CD4-positive, alpha-beta T cell treated with Interleukin-15 for 4 hours (primary cell): ENCODE measurements at places on chromosomes 13 and 19.

DNA sequence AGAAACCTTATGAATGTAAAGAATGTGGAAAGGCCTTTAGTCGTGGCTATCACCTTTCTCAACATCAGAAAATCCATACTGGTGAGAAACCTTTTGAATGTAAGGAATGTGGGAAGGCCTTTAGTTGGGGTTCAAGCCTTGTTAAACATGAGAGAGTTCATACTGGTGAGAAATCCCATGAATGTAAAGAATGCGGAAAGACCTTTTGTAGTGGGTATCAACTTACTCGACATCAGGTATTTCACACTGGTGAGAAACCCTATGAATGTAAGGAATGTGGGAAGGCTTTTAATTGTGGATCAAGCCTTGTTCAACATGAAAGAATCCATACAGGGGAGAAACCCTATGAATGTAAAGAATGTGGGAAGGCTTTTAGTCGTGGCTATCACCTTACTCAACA, 20.8 kb downstream of the ZNF283 start:
- no peak for DNase-seq

DNA sequence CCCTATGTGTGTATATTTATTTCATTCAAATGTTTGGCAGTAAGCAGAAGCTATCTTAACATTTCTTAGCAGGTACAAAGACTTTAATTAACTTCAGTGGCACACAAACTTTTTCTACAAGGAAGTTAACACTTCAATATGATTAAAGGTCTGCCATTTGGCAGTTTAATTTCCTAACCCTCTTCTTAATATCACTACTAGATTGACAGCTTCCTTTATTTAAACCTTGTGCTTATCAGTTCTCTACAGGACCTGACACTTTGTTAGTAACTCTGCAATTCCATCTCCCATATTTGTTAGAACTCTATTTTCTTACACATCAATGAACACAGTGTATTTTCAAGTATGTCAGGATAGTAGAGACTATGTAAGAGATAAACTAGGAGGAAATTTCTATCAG, 152.4 kb upstream of the ATXN8OS start:
- DNase-seq = no peak

GRCh38 chr13:33146843-33147611, 130.8 kb downstream of the KL start:
- no peak for DNase-seq

DNA sequence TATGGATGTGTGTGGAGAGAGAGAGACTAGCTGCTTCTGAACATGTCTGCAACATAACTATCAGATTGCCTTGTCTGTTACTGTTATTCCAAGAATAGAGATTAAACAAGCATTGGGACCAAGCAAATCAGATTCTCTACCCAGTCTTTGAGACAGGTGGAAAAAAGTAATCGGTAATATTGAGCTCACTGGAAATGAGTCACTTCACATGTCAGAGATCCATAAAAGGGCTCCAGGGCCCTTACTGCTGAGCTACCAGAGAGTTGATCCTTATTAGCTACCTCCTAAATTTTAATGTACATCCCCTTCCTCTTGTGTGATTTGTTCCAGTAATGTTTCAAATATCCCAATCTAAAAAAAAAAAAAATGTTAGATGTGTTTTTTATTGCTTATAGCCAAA, 2118.0 kb downstream of the PCDH9 start:
- no peak for DNase-seq

DNA sequence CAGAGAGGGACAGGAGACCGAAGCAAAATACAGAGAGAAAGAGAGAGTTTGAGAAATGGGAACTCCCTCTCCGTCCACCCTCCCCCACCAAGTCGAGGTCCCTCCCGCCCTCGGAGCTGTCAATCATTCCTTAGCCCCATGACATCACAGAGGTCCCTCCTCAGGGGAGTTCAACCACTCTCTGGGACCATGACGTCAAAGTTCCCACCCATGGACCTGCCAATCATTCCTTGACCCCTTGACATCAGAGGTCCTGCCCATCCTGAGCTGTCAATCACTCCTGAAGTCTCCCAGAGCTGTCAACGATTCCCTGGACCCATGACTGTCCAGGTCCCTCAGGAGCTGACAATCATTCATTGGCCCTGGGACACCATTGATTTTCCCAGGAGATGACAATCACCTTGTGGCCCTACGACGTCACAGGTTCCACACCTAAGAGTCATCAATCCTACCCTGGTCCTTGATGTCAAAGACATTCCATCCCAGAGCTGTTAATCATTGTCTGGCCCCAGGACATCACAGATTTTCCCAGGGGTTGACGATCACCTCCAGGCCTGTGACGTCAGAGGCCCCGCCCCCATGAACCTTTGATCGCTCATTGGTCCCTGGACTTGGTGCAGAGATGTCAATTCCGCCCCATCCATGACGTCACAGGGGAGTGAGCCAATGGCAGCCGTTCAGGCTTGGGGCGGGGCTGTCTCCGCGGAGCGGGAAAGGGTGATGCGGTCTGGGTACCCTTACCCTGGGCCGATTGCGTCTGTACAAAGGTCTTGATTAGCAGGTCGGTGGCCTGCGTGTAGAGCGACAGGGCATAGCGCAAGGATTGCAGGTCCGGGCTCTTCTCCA, 61.7 kb downstream of the COLGALT1 start:
- no peak for DNase-seq

GRCh38 chr19:18495204-18495911, 26.5 kb downstream of the ELL start:
- DNase-seq = no peak

GRCh38 chr13:109981000-109981399, 194.6 kb upstream of the IRS2 start:
- no peak for DNase-seq

DNA sequence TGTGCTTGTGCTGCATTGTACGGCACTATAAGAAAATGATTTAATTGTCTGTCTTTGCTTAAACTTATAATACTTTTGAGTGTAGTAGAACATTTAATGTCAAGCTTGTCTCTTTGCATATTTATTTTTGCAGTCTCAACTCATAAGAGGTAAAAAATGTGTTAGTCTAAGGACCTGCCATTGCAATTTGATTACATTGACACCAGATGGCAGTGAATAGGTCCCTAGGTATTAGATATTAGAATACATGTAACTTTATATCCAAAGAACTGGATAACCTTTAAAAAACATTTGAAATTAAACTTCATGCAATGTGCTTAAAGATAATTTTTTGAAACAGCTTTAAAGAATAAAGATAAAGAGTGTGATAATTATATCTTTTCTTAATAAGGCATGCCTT, 1421.3 kb downstream of the OLFM4 start:
- DNase-seq = no peak

GRCh38 chr13:31827707-31828106, 88.4 kb downstream of the RXFP2 start:
- DNase-seq = no peak

- peak; percentile 72 for DNase-seq
These were observed 785 bp upstream of the USF2 start for GRCh38 chr19:35267818-35268535.

DNA sequence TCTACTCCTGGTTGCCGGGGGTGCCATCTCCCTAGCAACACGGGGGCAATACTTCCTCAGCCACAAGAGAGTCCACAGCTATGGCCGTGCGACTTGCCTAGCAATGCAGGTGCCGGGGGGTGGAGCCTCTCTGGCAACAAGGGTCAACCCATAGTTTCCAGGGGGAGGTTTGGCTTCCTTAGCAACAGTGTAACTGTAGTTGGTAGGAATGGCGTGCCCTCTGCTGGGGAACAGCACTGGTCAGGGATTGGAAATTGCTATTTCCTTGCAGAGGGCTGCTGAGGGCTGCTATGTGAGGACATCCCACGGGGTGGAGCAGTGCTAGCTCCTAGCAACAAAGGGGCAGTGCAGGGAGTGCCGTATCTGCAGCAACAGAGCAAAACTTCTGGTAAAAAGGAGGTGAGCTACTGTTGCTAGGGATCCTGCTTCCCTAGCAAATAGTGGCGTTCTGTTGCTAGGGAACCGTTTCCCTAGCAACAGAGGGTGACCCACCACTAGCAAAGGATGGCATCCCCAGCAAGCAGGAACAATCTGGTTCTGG, 7.0 kb upstream of the TMC4 start:
- DNase-seq = no peak

- DNase-seq = no peak
These were observed 169.3 kb downstream of the DCT start for GRCh38 chr13:94309997-94310855.

DNA sequence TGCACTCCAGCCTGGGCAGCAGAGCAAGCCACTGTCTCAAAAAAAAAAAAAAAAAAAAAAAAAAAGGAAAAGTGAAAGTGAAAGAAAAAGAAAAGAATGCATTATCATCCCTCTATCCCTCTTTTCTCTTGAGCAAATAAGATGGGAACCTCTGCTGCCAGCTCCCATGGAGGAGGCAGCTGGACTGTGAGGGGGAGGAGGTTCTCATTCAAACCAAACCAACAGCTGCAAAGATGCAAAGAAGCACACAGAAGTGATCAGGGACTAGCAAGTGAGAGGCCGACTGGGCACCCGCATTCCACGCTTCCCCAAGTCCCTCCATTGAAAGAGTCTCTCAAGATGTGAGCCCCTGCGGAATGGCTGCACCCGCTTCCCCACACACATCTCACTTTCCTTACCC, 63.5 kb downstream of the TSHZ3 start:
- DNase-seq = no peak

GRCh38 chr13:45951166-45951565, 99.6 kb upstream of the SIAH3 start:
- no peak for DNase-seq

GRCh38 chr19:18421371-18421959, 2.3 kb downstream of the SSBP4 start:
- DNase-seq = no peak

GRCh38 chr13:73932091-73932490, 202.1 kb downstream of the KLF12 start:
- DNase-seq = no peak

GRCh38 chr13:85095418-85096272, 703.6 kb downstream of the SLITRK6 start:
- no peak for DNase-seq

DNA sequence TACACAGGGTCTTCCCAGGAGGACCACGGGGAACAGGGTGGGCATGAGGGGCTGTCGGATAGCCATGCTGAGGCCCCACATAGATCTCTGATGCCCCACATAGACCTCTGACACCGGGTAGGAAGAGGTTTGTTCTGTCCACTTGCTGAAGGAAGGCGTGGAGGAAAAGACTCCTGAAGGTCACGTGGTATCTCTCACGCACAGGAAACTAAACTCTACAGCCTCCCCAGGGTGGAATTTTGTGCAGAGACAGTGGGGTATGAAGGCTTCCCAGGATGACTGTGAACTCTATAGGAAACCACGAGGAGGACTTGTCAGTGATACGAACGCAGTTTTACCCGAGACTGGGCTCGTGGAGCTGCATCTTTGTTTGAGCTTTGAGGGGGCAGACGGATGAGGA, 2.8 kb downstream of the EVI5L start:
- DNase-seq = no peak

GRCh38 chr19:17490411-17490810, 20.1 kb downstream of the SLC27A1 start:
- peak; percentile 30 for DNase-seq

DNA sequence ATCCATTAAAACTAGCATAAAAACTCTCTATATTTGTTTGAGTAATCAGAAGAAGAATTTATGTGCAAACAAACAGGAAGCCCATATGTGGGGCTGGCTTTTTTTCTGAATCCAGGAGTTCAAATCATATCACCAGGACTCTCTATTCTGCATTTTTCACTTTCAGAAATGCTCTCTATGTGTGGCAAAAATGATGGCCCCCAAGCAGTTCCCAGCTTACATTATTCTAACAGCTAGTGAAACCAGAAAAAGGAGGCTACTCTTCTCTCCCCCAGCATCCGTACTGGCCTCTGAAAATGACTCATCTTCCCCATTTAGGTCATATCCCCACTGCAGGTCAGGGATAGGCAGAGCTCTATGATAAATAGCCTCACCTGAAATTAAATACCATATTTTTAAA, 20.4 kb downstream of the RBM26 start:
- peak; percentile 36 for DNase-seq

DNA sequence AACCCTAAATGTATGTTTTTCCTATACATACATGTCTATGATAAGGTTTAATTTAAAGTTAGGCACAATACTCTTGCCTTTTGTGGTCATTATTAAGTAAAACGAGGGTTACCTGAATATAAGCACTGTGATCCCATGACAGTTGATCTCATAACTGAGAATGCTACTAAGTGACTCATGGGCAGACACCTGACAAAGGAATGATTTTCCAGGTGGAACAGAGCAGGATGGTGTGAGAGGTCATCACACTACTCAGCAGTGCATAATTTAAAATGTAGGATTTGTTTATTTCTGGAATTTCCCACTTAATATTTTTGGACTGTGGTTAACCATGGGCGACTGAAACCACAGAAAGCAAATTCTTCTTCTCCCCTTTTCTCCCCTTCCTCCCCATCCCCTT, 178.9 kb downstream of the UGGT2 start:
- no peak for DNase-seq

- no peak for DNase-seq
These were observed 125.1 kb upstream of the SPATA13 start for GRCh38 chr13:24035411-24035810.

GRCh38 chr13:43333176-43333575, 309.8 kb downstream of the DNAJC15 start:
- no peak for DNase-seq

GRCh38 chr13:33004511-33004910, 11.7 kb upstream of the KL start:
- no peak for DNase-seq

- no peak for DNase-seq
These were observed 1.3 kb upstream of the ARHGAP45 start for GRCh38 chr19:1065606-1066109.

GRCh38 chr19:4586691-4587090, 27.2 kb upstream of the SEMA6B start:
- no peak for DNase-seq

GRCh38 chr19:43667126-43667875, 2.7 kb downstream of the PLAUR start:
- DNase-seq = no peak

- DNase-seq = no peak
These were observed 140.8 kb downstream of the GGACT start for GRCh38 chr13:100447831-100448230.

DNA sequence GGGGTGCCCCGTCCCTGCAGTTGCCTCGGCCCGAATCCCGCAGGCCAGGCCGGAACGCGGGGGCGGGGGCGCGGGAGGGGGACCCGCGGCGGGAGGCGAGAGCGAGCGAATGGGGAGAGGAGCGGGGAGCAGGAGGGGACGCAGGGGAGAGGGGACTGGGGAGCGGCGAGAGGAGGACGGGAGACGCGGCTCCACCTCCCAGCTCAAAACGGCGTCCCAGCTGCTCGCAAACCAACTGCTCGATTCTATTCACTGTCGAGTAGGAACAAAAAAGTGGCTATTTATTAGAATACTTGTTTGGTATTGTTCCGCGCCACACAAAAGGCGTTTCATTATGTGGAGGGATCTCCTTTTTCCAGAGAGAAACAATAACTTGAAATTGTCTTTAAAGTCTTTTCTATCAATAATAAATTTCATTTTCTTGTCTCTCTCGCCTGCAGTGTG, 10.6 kb upstream of the SOX1 start:
- no peak for DNase-seq
